ENCODE measurements at places on chromosomes 1 and 21.
A peak's percentile ranks its signal among the peaks of the same experiment; 100 is the strongest.

- no peak overlapping the region for H3K27ac ChIP-seq
- DNase-seq: no peak
- no peak overlapping the region for H3K4me3 ChIP-seq
- H3K27me3 ChIP-seq: no peaks in the 10 kb centered on the region
Observed at GRCh38 chr1:113141650-113142473, 68.9 kb downstream of the LRIG2 start.

GRCh38 chr1:28606771-28607170 is 14.7 kb downstream of the RAB42 start:
- no peak for DNase-seq
- peaks cover 83% of the 10 kb centered on the region for H3K36me3 ChIP-seq
- H3K27ac ChIP-seq: no peak overlapping the region
- no peaks in the 10 kb centered on the region for H3K27me3 ChIP-seq
- no peaks in the 10 kb centered on the region for H3K4me1 ChIP-seq
- no peak overlapping the region for H3K4me3 ChIP-seq

- DNase-seq: no peak
- no peaks in the 10 kb centered on the region for H3K27me3 ChIP-seq
- H3K27ac ChIP-seq: no peak overlapping the region
- peaks cover 4% of the 10 kb centered on the region for H3K4me1 ChIP-seq
- no peak overlapping the region for H3K4me3 ChIP-seq
- no peaks in the 10 kb centered on the region for H3K36me3 ChIP-seq
Observed at GRCh38 chr1:243730487-243731150, 119.4 kb downstream of the AKT3 start.

DNA sequence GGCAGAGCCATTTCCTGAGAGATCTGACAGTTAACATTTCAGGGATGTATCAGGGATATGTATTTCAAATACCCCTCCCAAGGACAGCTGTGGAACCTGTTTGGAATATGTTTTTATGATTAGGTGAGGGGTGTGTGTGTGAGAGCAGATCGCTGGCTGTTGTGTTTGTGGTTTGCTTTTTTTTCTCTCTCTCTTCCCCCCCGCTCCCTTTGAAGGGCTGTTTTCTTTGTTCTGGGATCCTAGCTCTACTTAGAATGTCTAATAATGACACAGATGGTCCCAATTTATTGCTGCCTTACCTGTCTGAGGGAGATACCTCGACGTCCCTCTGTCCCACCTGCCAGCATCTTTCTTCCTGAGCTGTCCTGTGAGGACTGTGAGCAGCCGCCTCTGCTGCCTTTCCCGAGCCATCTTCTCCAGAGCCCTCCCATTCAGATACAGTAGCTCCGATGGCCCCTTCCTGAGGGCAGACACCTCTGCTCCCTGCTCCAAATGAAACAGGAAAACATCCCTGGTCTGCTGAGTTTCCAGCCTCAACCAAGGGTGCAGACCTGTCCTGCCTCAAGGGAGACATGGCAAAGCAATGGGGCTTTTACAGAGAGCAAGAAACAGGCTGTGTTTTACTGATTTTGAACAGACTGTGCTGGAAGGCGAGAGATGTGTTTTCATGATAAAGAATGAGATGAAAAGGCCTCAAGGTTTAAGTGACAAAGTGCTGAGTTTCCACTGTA is 138.0 kb upstream of the TNR start:
- no peaks in the 10 kb centered on the region for H3K4me1 ChIP-seq
- H3K36me3 ChIP-seq: no peaks in the 10 kb centered on the region
- no peak overlapping the region for H3K27ac ChIP-seq
- no peak for DNase-seq
- no peaks in the 10 kb centered on the region for H3K27me3 ChIP-seq
- H3K4me3 ChIP-seq: no peak overlapping the region

DNA sequence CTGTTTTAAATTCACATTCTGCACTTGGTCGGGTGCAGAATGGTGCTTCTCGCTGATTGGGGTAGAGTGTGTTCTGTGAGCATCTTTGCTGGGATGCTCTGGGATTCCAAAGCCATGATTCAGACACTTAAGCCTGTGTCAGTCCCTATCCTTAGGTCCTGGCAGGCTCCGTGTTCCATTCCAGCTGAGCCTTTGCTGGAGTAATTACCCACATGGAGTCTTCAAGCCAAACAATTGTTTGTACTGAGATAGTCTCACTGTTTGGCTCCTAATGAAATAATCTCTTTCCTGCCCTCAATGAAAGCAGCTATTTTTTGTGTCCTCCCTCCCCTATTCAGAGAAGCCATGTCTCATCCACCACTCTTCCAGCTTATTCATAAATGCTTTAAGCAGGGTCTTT is 18.7 kb downstream of the SMAP2 start:
- H3K27ac ChIP-seq: peak overlapping the region; percentile 83
- no peaks in the 10 kb centered on the region for H3K27me3 ChIP-seq
- no peak overlapping the region for H3K4me3 ChIP-seq
- H3K36me3 ChIP-seq: no peaks in the 10 kb centered on the region

GRCh38 chr1:201515062-201515750 is 8.3 kb upstream of the CSRP1 start:
- no peaks in the 10 kb centered on the region for H3K36me3 ChIP-seq
- no peak for DNase-seq
- H3K27ac ChIP-seq: no peak overlapping the region
- peaks cover 18% of the 10 kb centered on the region for H3K4me1 ChIP-seq

DNA sequence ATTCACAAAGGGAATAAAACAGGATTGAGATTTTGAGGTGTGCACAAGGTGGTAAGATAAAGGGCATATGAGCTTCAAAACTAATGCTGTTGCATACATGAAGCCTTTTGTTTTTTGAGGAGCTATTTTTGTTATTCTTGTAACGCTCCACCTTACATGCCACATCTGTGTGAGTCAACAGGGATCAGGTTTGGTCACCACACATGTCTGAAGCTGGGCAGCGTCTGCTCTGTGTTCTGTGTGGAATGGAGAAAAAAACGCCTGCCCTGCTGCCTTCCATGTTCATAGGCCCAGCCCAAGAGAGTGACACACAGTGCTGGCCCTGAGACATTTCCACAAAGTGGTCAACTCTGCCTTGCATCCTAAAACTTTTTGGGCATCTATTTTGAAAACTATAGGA is 67.7 kb downstream of the MPZL1 start:
- H3K27ac ChIP-seq: no peak overlapping the region
- peaks cover 7% of the 10 kb centered on the region for H3K4me1 ChIP-seq
- no peak overlapping the region for H3K4me3 ChIP-seq
- H3K27me3 ChIP-seq: no peaks in the 10 kb centered on the region
- H3K36me3 ChIP-seq: peaks cover 30% of the 10 kb centered on the region

- peak overlapping the region; percentile 73 for H3K27ac ChIP-seq
- H3K4me3 ChIP-seq: no peak overlapping the region
- peaks cover 66% of the 10 kb centered on the region for H3K4me1 ChIP-seq
- H3K36me3 ChIP-seq: no peaks in the 10 kb centered on the region
Observed at GRCh38 chr1:10779841-10780240, 16.6 kb downstream of the CASZ1 start.

DNA sequence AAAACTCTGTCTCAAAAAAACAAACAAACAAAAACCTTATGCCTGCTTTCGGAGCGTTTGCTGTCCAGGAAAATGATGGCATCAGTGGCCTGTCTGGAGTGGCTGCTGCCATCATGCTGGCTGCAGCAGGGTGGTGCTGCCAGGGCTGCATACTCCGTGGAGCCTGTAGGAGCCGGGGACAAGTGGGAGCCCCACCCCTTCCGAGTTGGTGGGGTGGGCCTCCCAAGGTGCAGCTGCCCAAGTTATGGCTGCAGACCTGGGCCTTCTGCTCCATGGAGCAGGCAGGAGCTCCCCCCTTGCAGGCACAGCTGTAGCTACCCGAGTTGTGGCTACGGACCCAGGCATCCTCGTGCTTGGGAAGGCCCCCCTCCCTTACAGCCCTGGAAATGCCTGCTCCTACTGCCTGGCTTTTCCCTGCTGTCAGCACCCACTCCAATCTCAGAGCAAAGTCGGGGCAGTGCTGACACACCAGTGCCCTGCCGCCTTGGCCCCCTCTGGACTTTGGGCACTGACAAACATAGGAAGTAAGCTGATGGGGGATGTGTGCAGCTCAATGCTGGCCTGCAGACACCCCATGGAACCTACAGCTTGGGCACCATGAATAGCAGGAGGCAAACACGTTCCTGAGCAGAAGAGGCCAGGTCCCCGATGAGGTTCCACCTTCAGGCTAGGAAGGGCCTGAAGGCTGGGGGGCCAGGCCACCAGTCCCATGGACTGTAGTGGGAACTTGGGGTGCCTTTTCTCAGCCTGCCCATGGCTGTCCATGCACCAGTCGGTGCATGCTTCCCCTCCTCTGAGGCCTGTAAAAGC is 60.4 kb downstream of the CC2D1B start:
- no peak overlapping the region for H3K4me3 ChIP-seq
- no peaks in the 10 kb centered on the region for H3K4me1 ChIP-seq
- no peak overlapping the region for H3K27ac ChIP-seq
- H3K36me3 ChIP-seq: no peaks in the 10 kb centered on the region
- no peak for DNase-seq
- no peaks in the 10 kb centered on the region for H3K27me3 ChIP-seq

DNA sequence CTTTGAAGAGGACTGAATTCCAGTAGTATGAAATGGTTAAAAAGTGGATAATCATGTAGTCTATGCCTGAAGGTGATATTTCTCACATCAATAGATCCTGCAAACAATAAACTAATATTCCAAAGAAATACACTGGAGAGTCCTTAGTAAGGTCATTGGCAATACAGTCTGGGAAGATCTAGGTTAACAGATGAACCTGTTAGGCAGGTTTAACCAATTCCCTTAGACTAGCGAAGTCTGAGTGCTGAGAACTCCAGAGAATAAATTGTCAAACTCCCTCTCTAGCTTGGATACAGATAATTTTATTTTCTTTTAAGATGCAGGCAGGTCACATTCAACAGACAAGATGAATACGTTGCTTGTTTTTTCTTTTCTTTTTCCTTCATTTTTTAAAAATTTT is 2.4 kb downstream of the GPR157 start:
- peaks cover 36% of the 10 kb centered on the region for H3K4me1 ChIP-seq
- H3K36me3 ChIP-seq: no peaks in the 10 kb centered on the region
- no peaks in the 10 kb centered on the region for H3K27me3 ChIP-seq
- no peak overlapping the region for H3K4me3 ChIP-seq

GRCh38 chr1:202951437-202951836 is 6.7 kb downstream of the ADIPOR1 start:
- DNase-seq: no peak
- peak overlapping the region; percentile 56 for H3K27ac ChIP-seq
- H3K36me3 ChIP-seq: peaks cover 42% of the 10 kb centered on the region
- no peak overlapping the region for H3K4me3 ChIP-seq
- peaks cover 39% of the 10 kb centered on the region for H3K4me1 ChIP-seq
- H3K27me3 ChIP-seq: no peaks in the 10 kb centered on the region

- no peak overlapping the region for H3K27ac ChIP-seq
- no peak for DNase-seq
- no peak overlapping the region for H3K4me3 ChIP-seq
- H3K4me1 ChIP-seq: peaks cover 41% of the 10 kb centered on the region
Observed at GRCh38 chr1:43671626-43672330, 21.8 kb downstream of the KDM4A start.

- no peaks in the 10 kb centered on the region for H3K4me1 ChIP-seq
- no peak for DNase-seq
- no peak overlapping the region for H3K27ac ChIP-seq
- H3K4me3 ChIP-seq: no peak overlapping the region
- H3K27me3 ChIP-seq: no peaks in the 10 kb centered on the region
- no peaks in the 10 kb centered on the region for H3K36me3 ChIP-seq
Observed at GRCh38 chr1:116359871-116360270, 13.2 kb upstream of the ATP1A1 start.

DNA sequence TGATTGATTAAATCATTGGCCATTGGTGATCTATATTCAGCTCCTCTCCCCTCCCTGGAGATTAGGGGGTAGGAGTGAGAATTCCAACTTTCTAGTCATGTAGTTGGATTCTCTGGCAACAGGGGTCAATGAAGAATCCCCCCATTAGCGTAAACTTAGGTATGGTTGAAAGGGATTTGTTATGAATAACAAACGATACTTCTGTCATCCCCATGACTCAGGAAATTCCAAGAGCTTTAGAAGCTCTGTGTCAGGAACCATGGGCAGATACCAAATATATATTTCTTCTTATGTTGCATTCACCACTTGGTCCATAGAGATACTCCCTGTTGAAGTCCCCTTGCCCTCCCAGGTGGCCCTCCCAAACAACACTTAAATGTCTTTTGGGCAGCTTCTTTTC is 124.5 kb downstream of the DNM3 start:
- no peak for DNase-seq
- H3K4me1 ChIP-seq: no peaks in the 10 kb centered on the region
- no peak overlapping the region for H3K27ac ChIP-seq
- H3K4me3 ChIP-seq: no peak overlapping the region
- H3K36me3 ChIP-seq: no peaks in the 10 kb centered on the region

GRCh38 chr1:159924025-159924790 is 1.1 kb downstream of the TAGLN2 start:
- peak; percentile 68 for DNase-seq
- peaks cover 23% of the 10 kb centered on the region for H3K4me1 ChIP-seq
- peak overlapping the region; percentile 91 for H3K27ac ChIP-seq
- H3K27me3 ChIP-seq: peaks cover 19% of the 10 kb centered on the region
- no peaks in the 10 kb centered on the region for H3K36me3 ChIP-seq
- H3K4me3 ChIP-seq: peak overlapping the region; percentile 74
